ENCODE measurements at places on chromosomes 4 and X. TPM values are rescaled to one million over a fixed set of nuclear protein-coding genes. Genes with fewer than 3 reads are reported as not detected.

MAGEC3 gene
- total RNA-seq, result not detected

KIT gene
- 0.22 TPM for total RNA-seq

UCHL1 gene
- total RNA-seq, result 1,473 TPM

DGAT2L6 gene
- total RNA-seq, result not detected
